Muscle of back (tissue), 13 donors: ENCODE measurements at places on chromosomes 13 and 19.

- no peak for DNase-seq
Observed at GRCh38 chr19:40524133-40524549, 52.5 kb upstream of the SHKBP1 start.

- no peak for DNase-seq
Observed at GRCh38 chr13:25756912-25757311, 294.9 kb downstream of the SHISA2 start.

DNA sequence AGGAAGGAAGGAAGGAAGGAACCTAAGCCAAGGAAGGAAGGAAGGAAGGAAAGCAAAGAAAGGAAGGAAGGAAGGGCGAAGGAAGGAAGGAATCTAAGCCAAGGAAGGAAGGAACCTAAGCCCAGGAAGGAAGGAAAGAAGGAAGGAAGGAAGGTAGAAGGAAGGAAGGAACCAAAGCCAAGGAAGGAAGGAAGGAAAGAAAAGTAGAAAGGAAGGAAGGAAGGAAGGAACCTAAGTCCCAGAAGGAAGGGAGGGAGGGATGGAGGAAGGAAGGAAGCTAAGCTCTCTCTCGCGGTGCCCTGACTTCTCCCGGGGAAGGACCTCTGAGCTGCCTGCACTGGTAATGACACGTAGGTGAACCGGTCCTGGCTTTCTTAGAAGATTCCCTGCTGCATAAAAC is 1.3 kb upstream of the RUBCNL start:
- no peak for DNase-seq

DNA sequence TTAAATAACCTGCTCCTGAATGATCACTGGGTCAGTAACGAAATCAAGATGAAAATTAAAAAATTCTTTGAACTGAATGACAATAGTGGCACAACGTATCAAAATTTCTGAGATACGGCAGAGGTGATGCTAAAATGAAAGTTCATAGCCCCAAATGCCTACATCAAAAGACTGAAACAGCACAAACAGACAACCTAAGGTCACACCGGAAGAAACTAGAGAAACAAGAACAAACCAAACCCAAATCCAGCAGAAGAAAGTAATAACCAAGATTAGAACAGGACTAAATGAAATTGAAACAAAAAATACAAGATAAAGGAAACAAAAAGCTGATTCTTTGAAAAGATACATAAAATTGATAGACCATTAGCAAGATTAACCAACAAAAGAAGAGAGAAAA is 324.1 kb downstream of the RBM26 start:
- DNase-seq: no peak

- DNase-seq: no peak
Observed at GRCh38 chr19:45140533-45140932, 20.2 kb downstream of the NKPD1 start.

GRCh38 chr13:40160618-40161350 is 505.3 kb downstream of the COG6 start:
- DNase-seq: no peak
